ENCODE measurements at places on chromosomes 1 and 21.

GRCh38 chr1:246459221-246459620 lies 47.9 kb downstream of the SMYD3 start:
- DNase-seq = no peak

GRCh38 chr1:43256675-43257570 lies 12.9 kb upstream of the TMEM125 start:
- no peak for DNase-seq

DNA sequence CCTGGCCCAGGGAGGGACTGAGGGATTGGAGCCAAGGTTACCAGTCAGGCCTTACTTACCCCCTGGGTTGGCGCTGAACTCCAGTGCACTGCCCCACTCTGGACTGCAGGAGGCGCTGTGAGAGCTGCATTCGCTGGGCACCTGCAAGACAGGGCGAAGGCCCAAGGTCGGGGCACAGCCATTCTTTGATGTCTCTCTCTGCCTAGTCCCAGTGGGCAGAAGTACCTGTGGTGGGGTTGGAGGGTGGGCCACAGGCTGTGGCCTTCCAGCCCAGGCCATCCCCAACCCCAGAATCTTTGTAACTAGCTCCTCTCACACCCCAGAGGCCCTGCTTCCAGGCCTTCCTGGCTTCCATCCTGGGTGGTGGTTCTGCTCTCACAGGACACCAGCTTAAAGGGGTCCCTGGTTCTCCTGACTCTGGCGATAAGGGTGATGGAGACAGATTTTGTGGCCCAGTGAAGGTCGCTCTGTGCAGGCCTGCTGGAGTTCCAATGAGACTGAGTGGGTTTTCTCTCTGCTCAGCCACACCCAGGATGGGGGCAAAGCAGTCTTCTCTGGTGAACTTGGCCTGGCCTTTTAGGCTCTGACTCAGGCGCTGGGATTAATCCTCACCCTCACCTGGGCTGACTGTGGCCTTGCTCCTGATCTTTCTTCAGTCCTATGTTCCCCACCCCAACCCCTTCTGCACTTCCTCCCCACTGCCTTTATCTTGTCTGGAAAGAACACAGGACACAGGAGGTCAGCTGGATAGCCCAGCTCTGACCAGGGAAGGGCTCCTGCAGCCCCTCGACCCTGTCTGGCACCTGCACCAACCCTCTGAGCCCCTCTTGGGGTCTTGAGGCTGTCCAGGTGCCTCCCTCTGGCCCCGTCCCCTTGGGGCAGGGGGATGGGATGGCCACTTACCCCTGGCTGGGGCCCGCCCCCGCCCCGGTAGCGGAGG lies 954 bp downstream of the MYOG start:
- no peak for DNase-seq

GRCh38 chr1:54965624-54966340 lies 14.6 kb upstream of the TMEM61 start:
- peak; percentile 71 for DNase-seq
